CD8-positive, alpha-beta T cell (primary cell): ENCODE measurements at places on chromosomes 11 and 22.

GRCh38 chr22:47417699-47418098 lies 655.2 kb downstream of the TBC1D22A start:
- no peak for DNase-seq

GRCh38 chr11:86932259-86932585 lies 23.0 kb downstream of the FZD4 start:
- no peak for DNase-seq

- DNase-seq = no peak
Observed at GRCh38 chr11:112160091-112160848, 3.6 kb downstream of the IL18 start.

- DNase-seq = no peak
Observed at GRCh38 chr11:66119348-66120133, 49.5 kb downstream of the PACS1 start.

DNA sequence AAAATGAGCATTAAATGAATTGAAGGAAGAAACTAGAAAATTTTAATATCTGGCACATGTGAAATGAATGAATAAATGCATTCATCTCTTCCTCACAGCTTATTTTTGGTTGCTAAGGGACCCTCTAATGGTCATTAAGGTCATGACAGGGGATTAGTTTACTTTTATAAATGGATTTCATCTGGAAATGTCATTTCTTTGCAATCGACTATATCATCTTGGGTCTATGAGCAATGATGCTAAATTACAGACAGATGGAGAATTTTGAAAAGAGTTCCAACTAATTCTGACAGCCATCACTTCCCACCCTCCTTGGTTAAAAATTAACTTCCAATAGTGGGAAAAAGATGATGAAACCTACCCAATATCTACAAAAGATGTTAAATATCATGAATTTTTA lies 98.0 kb downstream of the KIF18A start:
- no peak for DNase-seq

DNA sequence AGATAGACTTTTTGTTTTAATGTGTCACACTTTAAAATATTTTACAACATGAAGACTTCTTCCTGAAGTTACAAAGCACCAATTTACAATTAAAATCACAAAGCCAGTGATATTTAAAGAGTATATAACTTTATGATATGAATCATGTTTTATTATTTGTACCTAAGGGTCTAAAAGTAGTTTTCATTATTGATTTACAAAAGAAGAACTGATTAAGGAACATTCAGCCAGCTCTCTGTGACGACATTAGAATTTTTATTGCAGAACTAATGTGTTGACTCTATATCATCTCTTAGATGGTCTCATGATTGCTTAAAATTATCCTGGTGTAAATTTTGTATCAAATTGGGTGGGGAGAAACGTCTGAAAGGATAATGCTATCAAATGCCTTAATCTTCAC lies 82.8 kb upstream of the ALKBH3 start:
- no peak for DNase-seq

DNA sequence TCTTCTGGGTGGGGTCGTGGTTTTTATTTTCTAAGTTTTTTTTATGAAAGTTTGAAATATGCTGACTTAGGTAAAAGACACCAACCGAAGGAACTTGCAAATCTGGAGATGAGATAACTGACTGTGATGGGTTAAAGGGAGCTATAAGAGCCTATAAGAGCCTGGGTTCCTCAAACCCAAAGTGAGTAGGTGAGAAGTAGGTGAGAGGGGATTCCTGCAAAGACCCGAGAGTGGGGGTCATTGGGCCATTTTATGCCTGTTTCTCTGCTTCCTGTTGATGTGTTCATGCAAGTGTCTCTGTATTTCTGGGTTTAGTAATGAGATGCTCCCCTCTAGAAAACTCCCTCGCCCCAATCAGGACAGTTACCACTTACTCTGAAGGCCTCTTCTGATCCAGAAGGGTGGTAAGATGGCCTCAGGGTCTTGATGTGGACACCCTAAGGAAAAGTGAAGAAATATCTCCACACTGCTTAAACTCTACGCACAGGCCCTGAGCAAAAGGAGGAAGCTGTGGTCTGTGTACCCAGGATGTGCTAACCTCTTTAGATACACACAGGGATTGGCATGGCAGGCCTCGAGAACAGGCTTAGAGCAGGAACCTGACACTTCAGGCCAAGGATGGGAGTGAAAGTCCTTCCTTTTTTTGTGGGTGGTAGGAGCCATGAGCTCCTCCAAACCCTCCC lies 1.8 kb downstream of the FLI1 start:
- peak; percentile 69 for DNase-seq

DNA sequence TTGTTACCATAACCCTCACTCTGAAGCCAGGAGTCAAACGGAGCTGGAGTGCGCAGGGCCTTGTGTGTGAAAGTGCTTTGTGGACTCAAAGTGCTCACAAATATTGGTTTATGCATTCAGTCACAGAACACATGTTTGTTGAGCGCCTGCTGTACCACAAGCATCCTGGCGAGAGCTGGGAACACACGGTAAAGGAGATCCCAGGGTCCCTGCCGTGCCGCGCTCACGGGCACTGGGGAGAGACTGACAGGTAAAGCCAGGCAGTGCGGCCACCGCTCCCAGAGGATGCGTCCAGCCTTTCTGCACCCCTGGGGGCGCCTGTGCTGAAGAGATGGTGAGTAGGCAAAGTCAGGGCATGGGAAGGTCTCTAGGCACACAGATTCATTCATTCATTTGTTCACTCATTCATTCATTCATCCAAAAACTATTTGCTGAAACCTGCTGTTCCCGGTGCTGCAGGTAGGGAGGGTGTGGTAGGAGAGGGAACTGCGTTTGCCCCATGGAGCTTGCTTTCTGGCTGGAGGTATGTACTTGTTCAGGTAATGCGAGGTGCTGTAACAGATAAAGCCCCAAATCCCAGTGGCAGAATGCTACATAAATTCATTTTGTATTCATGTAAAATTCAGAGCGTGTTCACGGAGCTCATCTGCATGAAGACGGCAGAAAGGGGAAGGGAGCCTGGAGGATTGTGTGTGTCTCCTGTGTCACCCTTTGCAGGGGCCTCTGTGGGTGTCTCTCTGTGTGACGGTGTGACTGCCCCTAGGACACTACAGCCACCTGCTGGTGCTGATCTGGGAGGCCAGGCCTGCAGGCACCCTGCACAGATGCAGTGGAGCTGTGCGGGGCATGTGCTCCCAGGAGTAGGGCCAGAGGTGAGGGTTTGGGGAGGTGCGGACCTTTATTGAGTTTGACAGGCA lies 167.0 kb upstream of the B3GAT1 start:
- no peak for DNase-seq

- DNase-seq = no peak
Observed at GRCh38 chr11:92482492-92483060, 258.0 kb downstream of the FAT3 start.

GRCh38 chr11:1776944-1777715 lies 13.4 kb upstream of the CTSD start:
- DNase-seq = no peak
